ENCODE measurements at places on chromosomes 6 and 20.

DNA sequence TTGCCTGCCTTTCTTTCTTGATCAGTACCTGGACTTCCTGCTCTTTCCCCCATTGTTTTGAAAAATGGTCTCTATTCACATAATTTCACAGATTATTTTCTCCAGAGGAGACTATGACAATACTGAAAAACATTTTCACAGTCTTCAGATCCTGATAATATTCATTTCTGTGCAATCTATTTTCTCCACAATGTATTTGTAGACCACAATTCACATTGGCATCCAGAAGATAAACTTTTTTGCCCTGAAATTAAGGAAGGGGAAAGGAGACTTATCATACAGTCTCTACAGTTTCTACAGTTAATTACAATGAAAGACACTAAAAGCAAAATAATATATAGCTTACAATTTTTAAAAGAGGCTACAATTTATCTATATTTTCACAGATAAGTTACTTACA, 18.4 kb downstream of the LCA5 start:
- DNase-seq, result no peak

GRCh38 chr20:59525500-59526241, 78.7 kb upstream of the PHACTR3 start:
- DNase-seq, result no peak

GRCh38 chr6:84731901-84732300, 32.5 kb downstream of the TBX18 start:
- no peak for DNase-seq

- no peak for DNase-seq
These were observed 152.9 kb downstream of the CDH4 start for GRCh38 chr20:61405007-61405406.

DNA sequence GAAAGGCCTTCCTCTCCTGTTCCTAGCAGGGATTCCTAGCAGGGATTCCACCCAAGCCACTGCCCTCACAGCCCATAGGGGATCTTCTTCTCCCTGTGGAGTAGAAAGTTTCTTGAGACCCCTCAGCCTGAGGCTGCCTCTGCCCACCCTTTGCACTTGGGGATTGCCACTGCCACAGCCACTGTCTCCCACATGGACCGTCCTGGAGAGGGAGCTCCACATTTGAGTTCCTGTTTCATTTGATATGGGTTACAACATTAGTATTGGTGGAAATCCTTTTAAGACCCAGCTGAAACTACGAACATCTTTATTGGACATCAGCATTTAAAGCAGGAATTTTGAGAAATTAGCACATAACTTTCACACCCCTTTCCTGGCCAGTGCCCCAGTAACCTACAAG, 25.6 kb downstream of the HLA-G start:
- no peak for DNase-seq

DNA sequence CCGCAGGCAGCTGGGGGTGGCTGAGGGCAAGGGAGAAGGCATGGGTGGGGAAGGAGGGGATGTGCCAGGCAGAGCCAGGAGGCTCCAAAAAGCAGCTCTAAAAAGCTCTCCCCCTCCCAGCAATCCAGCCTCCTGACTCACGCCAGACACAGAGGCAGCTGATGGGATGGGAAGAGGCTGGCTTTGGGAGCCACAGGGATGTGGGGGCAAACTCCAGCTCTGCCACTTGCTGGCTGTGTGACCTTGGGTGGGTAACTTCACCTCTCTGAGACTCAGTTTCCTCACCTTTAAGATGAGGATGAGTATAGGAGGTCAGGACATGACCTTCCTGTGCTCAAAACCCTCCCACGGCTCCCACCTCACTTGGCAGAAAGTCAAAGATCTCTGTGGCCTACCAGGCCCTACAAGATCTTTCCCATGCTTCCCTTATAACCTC, 148.9 kb downstream of the CEBPB start:
- DNase-seq, result no peak

- DNase-seq, result no peak
These were observed 77.0 kb downstream of the YTHDF1 start for GRCh38 chr20:63138855-63139341.
